Fibroblast of upper back skin (primary cell): ENCODE measurements at places on chromosomes 2 and 18.
A peak's percentile ranks its signal among the peaks of the same experiment; 100 is the strongest.

DNA sequence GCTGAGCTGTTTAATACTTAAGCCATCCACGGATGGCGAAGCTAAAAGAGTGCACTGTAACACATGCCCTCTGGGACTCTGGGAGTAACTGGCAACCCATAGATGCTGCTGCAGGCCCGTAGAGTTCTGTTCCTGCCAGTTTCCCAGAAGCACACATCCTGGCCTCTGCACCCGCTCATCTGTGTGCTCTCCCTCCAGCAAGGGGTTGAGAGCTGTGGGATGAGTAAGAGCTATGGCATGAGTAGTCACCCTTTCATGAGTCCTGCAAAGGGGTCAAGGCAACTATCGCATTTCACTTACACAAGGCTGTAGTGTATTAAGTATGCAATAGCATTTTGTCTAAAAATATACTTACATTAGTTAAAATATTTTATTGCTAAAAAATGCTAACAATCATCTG lies 1341.8 kb upstream of the NXPH2 start:
- DNase-seq = peak; percentile 36

GRCh38 chr2:168632709-168633121 lies 169.7 kb upstream of the NOSTRIN start:
- DNase-seq = peak; percentile 48

GRCh38 chr2:168025487-168026202 lies 221.8 kb downstream of the STK39 start:
- no peak for DNase-seq

DNA sequence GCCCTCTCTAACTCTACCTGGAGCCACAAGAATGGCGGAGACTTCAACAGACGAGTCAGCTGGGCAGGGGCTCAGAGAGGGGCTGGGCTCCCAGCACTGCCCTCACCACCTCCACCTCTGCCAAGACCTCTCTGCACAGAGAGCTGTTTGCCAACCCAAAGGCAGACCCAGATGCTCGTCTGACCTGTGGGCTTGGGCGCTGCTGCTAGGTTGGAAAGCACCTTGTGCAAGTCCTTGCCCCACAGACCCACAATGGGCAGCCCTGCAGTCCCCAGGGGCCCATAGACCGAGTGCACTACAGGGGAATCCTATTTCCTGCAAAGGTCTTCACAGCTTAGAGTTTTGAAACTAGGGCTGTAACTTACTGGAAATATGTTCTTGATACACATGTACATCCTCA lies 13.3 kb downstream of the ACKR3 start:
- DNase-seq = no peak

- DNase-seq = peak; percentile 94
Measured at GRCh38 chr18:44733069-44733753, 52.5 kb downstream of the SETBP1 start.

DNA sequence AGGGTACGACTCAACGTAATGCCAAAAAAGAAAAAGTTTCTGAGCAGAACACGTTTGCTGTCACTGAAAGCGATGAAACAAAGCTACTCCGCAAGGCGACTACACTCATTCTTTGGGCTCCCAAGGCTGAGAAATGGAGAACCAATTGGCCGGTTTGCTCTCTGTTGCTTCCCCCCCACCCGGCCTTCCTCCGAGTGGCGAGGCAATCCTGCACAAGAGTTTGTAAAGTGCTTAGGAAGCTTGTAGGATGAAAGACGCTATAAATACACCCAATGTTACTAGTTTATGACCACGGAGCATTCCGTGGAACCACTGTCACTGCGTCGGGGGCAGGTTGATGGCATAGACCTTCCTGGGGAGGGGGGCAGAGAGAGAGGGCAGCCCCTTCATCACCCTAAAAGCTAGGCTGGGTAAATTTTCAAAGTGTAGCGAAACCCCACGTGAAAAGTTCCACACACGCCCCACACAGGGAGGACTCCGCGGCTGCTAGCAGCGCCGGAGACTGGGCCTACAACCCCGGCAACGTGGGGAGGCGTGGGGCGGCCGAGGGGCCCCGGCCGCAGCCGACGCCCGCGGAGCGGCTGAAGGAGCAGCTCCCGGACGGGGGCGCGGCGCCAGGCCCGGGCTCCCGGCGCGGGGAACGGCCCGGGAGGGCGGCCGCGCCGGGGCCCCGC lies 915 bp downstream of the CUL3 start:
- peak; percentile 31 for DNase-seq

DNA sequence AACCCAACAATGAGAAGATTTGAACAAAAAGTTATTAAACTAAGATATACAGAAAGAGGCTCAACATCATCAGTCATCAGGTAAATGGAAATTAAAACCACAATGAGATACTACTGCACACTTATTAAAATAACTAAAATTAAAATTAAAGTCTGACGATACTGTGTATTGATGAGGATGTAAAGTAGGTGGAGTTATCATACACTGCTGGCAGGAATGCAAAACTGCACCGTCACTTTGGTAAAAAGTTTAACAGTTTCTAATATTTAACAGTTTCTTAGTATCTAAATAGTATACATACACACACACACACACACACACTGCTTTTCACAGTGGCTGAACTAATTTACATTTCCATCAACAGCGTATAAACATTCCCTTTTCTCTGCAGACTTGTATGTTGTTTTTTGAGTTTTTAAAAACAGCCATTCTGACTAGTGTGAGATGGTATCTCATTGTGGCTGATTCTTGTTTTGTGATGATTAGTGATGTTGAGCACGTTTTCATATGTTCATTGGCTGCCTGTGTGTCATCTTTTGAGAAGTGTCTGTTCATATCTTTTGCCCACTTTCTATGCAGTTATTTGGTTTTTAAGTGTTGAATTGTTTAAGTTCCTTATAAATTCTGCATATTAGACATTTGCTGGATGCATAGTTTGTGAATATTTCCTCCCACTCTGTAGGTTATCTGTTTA lies 726.9 kb upstream of the CHAC2 start:
- DNase-seq = no peak

GRCh38 chr2:229141424-229142025 lies 129.6 kb downstream of the PID1 start:
- peak; percentile 57 for DNase-seq

GRCh38 chr2:152078662-152079061 lies 20.2 kb downstream of the CACNB4 start:
- DNase-seq = no peak

DNA sequence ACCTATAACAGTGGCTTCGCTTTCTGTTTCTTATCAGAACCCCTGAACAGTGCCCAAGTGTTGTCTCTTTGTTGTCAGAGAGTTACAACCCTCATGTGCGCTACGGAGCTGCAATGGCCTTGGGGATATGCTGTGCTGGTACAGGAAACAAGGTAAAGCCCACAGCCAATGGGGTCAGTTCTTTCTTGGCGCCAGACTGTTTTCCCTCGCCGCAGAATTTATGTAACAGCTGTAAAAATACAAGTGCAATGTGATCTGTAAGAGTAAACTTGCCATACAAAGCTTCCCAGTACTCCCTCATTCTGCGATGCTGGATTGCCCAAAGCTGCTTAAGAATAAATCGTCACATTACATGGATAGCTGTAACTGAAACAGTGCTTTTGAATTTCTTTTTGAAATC lies 13.9 kb upstream of the HTR2B start:
- peak; percentile 29 for DNase-seq

- no peak for DNase-seq
Measured at GRCh38 chr2:7866104-7866503, 815.8 kb upstream of the ID2 start.

- DNase-seq = no peak
Measured at GRCh38 chr2:28638102-28638501, 113.5 kb upstream of the PPP1CB start.

DNA sequence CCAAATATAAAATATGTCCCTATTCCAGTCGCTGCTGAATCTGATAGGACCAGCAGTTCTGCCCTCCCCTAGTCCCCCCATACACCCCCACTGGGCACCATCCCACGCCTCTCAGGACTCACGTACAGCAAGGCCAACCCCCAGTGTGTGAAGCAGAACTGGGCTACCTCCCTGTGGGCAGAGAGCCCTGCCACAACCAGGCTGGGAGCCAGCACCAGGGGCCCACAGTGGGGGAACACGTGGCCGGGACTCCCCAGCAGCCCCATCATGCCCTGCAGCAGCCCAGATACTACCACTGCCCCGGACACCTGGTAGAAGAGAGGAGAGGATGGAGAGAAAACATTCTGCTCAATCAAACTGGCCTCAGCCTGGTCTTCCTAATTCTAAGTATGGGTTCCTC lies 1.3 kb downstream of the SLC23A3 start:
- no peak for DNase-seq

- DNase-seq = peak; percentile 90
Measured at GRCh38 chr18:22848615-22849014, 84.5 kb upstream of the RBBP8 start.

- DNase-seq = peak; percentile 21
Measured at GRCh38 chr2:148670773-148671172, 26.2 kb downstream of the EPC2 start.

DNA sequence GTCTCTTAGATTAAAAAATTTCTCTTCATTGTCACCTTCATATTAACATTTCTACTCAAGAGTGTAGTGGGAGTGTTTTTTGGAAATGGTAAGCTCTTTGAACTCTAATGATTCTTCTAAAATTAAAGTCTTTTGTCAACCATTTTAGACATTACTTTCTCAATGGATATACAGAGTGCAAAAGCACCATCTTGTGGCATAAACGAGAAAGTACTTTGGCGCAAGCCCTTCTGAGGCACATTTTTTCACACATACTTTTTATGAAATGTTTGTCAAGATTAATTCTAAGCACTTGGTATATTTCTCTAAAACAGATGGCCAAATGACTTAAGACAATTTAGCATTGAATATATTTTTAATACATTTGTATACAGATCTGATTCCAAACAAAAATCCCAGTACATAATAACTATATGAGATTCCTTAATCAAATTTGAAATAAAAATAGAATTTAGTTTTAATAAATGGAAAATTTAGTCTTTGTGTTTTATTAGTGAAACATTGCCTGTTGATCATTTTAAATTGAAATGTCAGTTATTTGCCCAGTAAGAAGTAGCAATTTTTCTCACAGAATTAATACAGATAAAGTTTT lies 63.3 kb upstream of the GALNT5 start:
- peak; percentile 71 for DNase-seq

- DNase-seq = peak; percentile 50
Measured at GRCh38 chr2:42906557-42907411, 114.4 kb upstream of the HAAO start.
